ENCODE measurements at places on chromosomes 6 and 20.

DNA sequence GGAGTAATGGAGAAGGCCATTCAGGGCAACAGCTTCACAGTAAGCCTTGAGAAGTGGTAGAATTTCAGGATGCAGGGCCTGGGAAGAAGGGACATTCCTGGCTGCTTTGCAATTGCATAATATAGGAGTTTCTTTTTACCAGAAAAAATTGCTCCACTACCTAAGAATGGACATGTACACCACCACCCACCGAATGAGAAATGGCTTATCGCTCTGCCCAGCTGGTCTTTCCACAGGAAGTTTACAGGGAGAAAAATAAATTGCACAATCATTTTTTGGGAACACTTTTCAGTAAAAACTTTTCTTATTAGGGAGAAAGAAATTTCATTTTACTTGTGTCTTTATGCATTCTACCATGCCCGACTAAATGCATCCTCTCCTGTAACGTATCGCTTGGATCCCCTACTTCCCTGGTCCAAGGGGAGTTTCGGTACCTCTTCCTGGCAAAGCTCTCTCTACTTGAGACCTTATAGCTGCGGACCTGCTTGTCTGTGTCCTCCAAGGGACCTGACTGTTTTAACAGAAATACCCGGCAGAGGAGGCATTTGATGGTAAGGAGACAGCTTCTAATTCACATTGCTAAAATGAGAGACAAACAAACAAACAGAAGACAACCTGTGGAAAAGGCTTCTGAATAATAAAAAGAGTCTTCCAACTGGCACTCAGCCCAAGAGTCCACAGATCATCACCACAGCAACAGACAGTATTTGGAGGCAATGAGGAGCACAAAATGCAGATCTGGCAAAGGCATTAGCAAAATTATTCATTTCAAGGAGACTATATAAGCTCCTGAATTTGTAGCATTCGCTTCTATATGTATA is 54.2 kb downstream of the MAP3K5 start:
- no peak for DNase-seq

DNA sequence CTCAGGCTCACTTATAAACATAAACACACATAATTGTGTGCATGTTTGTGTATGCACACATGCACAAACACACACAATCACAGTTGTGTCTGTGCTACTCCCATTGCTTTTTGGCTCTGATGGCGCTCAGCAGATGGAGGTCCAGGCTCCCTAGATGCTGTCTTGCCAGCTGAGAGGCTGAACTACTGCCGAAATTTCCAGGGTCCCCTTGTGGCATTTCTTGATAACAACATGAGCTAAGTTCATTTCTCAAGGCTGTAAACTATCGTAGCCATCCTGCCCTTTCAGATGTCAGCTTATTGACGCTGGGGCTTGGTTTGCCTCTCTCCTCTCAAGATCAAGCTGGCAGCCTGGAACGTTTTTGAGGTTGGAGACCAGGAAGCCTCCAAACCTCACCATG is 313.9 kb upstream of the RNF24 start:
- DNase-seq, result no peak

GRCh38 chr20:57091748-57092111 is 174.7 kb downstream of the BMP7 start:
- DNase-seq, result no peak

- no peak for DNase-seq
These were observed 14.2 kb downstream of the ARID1B start for GRCh38 chr6:156791320-156791850.

DNA sequence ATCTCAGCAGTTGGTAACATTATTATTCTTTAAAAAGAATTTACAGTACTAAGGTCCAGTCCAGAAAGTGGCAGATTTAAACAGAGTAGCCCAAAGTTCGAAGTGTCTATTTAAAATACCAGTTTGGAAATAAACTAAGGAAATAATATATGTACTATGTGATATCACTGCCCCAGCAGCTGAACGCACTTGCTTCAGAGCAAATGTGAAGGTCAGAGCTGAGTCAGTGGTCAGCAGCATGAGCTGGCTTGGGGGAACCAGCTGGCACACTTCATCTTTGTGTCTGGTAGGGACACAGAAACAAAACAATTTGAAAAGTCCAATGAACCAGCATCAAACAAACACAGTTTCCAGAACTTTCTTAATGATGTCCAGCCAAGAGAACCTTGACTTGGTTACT is 15.4 kb downstream of the TMEM14B start:
- no peak for DNase-seq

- DNase-seq, result no peak
These were observed 102.1 kb downstream of the UST start for GRCh38 chr6:148848915-148849314.

DNA sequence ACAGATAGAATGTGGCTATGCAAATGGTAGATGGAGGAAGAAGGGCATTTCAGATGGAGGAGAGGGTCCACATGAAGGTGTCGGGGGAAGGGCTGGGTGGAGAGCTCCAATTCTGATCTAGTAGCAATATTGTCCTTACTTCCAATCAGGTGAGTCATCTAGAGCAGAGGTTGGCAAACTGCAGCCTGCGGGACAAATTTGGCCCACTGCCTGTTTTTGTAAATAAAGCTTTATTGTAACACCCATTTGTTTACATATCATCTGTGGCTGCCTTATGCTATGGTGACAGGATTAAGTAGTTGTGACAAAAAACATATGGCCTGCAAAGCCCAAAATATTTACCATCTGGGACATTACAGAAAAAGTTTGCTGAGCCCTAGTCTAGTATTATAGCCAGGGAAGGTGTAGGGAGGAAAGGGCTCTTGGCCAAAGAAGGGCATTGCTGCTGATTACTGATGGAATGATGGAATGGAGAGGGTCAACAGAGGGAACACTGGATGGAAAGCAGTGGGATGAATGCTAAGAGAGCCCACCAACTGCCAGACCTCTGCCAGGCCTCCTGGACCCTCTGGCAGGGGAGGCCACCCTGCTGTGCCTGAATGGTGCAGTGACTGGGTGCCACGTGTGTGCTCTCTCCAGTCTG is 79.8 kb downstream of the SLC22A23 start:
- no peak for DNase-seq

DNA sequence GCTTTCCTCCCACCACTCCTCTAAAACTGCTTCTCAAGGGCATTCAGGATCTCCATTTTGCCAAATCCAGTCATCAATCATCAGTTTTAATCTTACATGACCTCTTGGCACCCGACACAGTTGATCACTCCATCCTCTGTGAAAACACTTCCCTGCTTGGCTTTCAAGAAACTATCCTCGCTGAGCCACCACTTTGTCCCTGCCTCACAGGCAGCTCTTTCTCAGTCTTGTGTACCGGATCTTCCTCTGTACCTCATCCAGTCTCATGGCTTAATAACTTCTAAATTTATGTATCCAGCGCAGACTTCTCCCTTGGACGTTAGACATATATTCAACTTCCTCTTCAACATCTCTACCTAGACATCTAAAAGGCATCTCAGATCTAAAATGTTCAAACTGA is 89.9 kb downstream of the BTBD9 start:
- no peak for DNase-seq

DNA sequence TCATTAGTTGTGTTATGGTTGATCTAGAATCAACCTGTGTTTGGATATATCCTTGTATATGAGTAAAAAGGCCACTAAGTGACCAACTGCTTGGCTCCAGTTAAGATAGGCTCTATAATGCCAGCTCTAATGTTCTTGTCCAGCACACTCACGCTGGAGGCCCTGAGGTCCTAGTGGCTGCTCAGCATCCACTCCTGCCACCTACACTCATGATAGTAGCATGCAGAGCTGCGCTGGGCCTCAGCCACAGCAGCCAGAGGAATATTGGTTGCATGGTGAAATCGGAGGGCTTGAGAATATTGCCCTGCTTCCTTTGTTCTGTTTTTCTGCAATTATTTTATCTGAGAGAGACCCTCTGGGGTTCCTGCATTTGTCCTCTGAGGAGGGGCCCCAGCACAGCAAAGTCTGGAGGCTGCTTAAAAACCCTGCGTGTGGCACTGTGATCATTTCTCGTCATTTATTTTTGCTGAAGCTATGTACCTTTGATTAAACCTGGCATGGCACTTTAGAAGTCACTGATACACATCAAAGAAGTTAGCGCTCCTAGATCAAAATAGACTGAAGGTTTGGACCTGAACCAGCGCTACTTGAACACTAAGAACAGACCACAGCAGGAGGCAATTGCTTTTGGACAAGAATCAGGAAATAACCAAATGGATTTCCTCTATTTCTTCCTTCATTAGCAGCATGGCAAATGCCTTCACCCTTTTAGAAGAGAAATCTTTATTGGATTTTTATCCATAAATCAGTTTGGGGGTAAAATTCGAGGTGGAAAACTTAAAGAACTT is 398.4 kb upstream of the ID4 start:
- DNase-seq, result no peak

DNA sequence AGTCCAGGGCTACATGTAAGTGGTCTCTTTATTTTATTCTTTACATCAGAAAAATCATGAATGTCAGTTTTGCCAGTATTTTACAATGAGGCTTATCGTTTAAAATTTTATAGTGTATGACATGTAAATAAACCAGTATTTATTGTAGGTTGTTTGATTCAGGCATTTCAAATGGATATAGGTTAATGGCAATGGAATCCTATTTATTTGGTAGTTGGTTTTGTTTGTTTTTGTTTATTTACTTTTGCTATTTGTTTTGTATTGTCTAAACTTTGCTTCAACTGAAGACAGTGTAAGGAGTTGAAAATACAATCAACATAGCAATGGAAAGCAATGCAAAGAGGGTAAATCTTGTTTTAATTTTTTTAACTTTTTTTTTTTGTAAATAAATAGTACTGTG is 119.0 kb upstream of the SAMD5 start:
- DNase-seq, result no peak

DNA sequence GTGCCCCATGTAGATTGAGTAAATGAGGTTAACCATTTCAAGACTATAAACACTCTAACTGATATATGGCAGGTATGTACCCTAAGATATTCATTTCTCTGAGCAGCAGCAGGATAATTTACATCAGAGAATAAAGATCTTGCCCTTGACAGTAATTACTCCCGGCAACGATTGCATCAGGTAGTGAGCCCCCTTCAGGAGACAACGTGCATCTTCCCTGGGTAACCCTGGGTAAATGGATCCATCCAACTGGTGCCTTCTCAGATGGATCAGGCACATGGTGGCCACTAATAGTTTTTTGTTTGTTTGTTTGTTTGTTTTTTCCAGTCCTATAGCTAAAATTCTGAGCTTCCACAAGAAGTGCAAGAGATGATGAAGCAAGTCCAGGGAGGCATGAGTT is 469.4 kb upstream of the SLC35B3 start:
- no peak for DNase-seq

- DNase-seq, result no peak
These were observed 94.9 kb upstream of the C6orf118 start for GRCh38 chr6:165404296-165404695.

GRCh38 chr6:5732496-5732895 is 274.2 kb downstream of the NRN1 start:
- DNase-seq, result no peak

DNA sequence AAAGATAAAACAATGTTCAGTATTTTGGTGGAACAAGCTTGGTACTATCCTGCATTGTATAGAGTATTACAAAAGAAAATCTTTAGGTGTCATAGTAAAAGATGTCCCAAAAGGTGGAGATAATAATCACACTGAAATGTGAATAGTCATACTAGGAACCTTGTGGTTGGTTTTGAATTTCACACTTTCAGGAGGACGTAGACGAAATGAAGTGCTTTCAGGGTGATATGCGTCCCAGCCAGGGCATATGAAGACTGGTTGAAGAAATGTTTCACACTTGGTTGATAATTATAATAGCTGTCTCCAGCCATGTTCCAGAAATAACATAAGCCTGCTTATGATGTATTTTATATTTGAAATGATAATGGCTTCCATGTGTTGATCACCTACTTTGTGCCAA is 60.4 kb downstream of the SCAND1 start:
- no peak for DNase-seq

GRCh38 chr6:56996401-56996800 is 41.5 kb downstream of the BEND6 start:
- DNase-seq, result no peak

GRCh38 chr6:169846286-169847056 is 95.0 kb downstream of the ERMARD start:
- DNase-seq, result no peak

DNA sequence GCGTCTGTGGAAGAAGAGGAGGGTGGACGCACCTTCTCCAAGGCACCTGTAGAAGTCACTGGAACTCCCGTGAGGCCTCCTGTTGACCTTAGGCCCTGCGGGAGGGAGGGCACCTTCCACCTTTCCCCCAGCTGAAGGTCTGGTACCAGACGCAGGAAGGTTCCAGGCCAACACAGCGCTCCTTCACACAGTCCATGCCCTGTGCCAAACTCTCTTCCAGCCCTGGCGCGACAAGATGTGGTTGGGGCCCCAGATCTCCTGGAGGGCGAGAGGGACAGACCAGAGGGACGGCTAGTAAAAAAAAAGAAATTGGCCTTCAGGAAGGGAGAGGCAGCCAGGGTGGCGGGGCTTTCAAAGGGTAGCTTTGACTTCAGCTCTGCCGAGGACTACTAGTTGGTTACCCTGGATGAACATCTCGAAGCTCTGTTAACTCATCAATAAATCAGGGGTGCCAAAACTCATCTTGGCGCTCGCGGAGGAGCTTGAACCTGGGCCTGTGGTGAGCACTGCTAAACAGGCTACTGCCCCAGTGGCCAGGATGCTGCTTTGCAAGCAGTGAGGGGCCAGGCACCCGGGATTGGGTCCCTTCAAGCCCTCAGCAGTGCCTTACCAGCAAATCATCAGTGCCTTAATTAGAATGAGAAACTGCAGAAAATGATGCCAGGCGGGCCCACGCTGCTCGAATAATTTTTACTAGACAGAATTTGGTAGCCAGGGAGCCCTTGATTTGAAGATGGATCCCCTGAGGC is 14.9 kb downstream of the AARS2 start:
- no peak for DNase-seq

DNA sequence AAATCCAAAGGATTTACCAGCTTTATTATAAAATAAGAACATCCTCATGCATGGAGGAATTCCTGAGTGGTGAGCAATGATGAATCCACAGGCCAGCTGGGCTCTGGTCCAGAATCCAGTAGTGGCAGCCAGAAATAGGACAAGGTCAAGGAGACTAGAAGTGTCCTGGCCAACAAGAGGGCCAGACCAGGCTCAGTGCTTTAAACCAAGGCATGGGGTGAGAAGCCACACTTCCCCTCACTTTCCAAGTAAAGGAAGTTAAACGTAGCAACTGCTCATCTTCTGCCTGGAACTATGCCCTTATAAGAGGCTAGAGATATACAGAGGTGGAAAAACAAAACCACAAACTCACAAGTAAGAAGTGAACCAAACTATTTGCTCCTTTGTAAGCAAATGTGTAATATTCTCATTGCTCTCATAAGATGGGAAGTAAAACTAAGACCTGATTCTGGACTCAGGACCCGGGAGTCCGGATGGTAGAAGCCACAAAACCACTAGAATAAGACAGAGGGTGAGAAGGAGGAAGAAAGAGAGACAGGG is 253.2 kb downstream of the UST start:
- no peak for DNase-seq

DNA sequence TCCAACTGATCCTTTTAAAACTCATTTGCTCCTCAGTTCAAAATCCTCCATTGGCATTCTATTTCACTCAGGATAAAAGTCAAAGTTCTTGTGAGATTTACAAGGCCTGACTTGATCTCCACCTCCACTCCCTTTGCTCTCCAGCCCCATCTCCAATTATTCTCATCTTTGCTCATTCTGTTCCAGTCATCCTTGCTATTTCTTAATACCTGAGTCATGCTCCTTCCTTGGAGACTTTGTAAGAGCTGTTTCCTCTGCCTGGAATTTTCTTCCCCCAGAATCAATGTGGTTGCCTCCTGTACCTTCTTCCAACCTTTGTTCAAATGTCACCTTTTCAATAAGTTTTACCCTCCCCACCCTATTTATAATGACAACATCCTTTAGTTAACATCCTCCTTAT is 373.5 kb downstream of the HTR1B start:
- no peak for DNase-seq
